ENCODE measurements at places on chromosomes 2 and 18.
A peak's percentile ranks its signal among the peaks of the same experiment; 100 is the strongest.

GRCh38 chr18:3585656-3586509 lies 135.9 kb downstream of the TGIF1 start:
- DNase-seq, result peak; percentile 45

- no peak for DNase-seq
Observed at GRCh38 chr2:122061831-122062230, 306.4 kb downstream of the TSN start.

DNA sequence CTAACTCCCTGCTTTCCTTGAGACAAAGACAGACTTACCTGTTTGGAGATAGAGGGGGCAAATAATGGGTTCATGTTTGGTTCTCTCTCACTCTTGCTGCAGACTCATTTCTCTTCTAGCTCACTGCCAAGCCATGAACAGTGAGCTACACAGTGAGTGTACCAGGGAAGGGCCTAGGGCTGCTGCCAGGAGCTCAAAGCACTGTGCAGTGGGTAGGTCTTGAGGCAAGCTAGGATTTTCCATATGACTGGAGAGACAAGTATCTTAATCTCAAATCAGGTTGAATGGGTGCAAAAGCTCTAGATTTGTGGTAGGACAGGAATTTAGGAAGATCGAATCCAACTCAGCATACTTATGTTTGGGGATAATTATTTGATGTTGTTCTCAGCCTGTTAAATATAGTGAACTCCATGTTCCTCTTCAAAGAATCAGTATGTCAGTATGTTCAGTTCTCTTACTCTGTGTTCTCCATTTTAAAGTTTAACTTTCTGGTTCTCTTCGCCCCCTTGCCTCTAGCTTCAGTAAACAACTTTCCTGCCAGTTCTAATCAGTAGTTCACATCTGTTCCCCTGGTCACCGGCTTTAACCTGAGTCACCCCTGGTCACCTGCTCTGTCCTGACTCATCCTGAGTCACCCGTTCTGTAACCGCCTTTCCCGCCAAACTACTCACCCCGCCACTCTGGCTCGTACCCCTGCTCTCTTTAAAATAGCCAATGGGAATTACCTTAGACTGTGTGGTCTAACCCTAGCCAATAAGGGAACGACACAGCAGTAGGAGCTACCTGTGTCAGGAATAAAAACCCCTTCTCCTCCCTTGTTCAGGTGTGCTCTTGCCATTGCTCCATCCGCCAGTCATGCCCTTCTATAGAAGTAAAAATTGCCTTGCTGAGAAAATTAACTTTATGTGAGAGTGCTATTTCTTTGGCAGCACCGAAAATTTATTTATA lies 21.9 kb downstream of the SLC25A52 start:
- DNase-seq, result no peak

GRCh38 chr2:156563994-156564753 lies 128.0 kb downstream of the GPD2 start:
- no peak for DNase-seq

DNA sequence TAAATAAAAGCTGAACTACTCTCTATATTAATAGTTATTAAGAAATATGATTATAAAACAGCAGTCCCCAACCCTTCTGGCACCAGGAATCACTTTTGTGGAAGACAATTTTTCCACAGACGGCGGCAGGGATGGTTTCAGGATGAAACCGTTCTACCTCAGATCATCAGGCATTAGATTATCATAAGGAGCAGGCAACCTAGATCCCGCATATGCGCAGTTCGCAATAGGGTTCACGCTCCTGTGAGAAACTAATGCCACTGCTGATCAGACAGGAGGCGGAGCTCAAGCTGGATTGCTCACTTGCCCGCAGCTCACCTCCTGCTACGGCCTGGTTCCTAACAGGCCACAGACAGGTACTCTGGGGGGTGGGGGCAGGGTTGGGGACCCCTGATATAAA lies 19.3 kb upstream of the DSG2 start:
- no peak for DNase-seq

DNA sequence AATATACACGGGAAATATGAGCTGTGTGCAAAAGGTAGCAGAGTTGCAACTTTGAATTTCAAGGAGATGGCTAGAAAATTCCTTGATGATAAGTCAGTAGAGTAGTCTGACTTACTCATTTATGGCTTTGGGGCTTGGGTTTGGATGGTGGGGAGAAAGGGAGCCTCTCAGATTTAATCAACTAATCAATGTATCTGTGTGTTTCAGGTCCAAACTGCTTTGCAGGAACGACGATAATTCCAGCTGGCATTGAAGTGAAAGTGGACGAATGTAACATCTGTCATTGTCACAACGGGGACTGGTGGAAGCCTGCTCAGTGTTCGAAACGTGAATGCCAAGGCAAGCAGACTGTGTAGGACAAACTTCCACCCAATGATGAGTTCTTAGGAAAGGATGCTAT lies 164.6 kb downstream of the VWC2L start:
- DNase-seq, result no peak

DNA sequence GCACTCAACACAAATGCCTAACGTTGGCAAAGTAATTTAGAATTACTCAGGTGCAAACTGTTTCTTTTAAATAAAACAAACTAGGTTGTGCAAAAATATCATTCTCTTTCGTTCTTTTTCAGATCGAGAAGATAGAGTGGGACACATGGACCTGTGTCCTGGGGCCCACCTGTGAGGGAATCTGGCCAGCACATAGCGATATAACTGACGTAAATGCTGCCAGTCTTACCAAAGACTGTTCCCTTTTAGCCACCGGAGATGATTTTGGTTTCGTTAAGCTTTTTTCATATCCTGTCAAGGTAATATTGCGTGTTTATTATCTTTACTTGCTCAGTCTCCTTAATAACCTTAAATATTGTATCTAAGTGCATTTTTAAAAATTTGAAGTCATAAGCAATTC lies 133.6 kb downstream of the RTN4 start:
- no peak for DNase-seq

DNA sequence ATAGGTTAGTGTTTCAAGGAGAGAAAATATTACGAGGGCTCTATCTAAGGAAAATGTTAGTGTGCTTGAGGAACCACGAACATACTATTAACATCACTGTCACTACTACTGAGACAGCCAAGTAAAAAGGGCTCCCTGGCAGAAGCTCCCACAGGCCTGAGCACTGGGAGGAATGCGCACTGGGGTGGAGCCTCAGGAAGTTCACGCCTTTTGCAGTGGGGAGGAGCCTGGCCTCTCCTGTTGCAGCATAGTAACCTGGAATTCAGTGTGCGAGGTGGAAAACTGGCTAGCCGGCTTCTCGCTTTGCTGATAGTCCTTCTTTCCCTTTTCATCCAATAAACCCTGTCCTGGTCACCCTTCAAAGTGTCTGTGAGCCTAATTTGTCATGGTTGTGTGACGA lies 250.3 kb downstream of the ERBB4 start:
- DNase-seq, result no peak

- no peak for DNase-seq
Observed at GRCh38 chr18:8471372-8471771, 137.9 kb upstream of the RAB12 start.

DNA sequence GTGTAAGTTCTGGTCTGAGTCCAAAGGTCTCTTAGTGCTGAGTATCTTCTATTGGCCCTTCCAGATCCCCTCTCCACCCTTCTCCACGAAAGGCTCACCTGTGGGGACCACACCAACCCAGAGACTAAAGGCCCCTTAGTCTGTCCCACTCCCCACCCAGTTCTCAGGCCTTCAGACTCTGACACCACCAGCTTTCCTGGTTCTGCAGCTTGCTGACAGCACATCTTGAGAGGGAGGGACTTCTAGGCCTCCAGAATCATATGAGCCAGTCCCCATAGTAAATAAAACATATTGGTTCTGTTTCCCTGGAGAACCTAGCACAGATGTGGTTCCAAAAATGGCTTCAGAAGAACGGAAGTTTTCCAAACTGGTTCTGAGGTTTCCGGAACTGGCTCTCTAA lies 38.5 kb upstream of the KLF11 start:
- DNase-seq, result no peak

- no peak for DNase-seq
Observed at GRCh38 chr2:134401789-134402188, 147.9 kb downstream of the MGAT5 start.

- DNase-seq, result no peak
Observed at GRCh38 chr2:130375291-130376266, 19.7 kb downstream of the PTPN18 start.
